Stimulated activated CD8-positive, alpha-beta memory T cell treated with anti-CD3 and anti-CD28 coated beads, Interleukin-2, amount 100 ng/mL, for 48 hours (primary cell): ENCODE measurements at places on chromosomes 12 and 14.

- no peak for DNase-seq
These were observed 271.4 kb downstream of the BTG1 start for GRCh38 chr12:91874086-91874865.

GRCh38 chr14:74638066-74638465 lies 26.0 kb upstream of the LTBP2 start:
- no peak for DNase-seq

- no peak for DNase-seq
These were observed 59.0 kb downstream of the PAX9 start for GRCh38 chr14:36720657-36721056.

DNA sequence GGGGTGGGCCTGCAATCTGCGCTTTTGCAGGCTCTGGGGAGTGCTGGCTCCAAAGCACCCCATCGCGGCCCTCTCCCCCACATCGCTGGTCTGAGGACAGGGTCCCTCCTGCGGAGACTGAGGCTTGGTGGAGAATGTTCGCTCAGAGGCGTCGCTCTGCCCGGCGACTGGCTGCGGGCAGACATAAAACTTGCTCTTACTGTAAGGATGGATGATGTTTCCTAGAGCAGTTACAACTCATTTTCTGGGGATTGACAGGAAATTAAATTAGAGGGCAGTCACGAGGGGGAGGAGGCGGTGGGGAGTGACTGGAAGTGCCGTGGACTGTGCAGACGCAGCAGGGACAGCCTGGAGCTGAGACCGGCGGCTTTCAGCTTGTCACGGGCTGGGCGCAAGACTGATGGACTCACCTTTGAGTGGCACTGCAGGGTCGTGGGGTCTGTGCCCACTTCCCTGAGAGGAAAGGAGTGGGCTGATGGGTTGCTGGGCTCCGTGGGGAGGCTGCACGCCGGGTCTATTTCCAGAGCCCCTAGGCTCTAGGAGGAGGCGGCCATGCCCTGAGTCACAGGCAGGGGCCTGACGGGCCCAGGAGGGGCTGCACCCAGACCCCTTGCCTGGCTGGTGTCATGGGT lies 32.8 kb downstream of the NOC4L start:
- no peak for DNase-seq

DNA sequence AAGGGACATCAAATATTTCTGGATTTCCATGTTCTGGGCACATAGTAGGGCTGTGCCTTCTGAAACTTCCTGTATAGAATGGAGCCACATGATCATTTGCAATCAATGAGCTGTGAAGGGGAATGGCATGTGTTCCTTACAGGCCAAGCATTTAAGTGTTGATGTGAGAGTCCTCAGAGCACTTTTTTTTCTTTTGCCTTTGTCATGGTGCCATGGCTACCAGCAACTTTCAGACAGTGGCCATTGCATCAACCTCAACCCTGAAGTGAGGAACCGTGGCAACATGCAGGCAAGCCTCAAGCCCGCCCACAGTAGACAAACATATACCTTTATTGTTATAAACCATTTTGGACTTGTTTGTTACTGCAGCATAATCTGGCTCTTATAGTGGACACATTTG lies 948.1 kb downstream of the NRXN3 start:
- DNase-seq = no peak

- no peak for DNase-seq
These were observed 40.4 kb upstream of the ETV6 start for GRCh38 chr12:11609045-11609444.

DNA sequence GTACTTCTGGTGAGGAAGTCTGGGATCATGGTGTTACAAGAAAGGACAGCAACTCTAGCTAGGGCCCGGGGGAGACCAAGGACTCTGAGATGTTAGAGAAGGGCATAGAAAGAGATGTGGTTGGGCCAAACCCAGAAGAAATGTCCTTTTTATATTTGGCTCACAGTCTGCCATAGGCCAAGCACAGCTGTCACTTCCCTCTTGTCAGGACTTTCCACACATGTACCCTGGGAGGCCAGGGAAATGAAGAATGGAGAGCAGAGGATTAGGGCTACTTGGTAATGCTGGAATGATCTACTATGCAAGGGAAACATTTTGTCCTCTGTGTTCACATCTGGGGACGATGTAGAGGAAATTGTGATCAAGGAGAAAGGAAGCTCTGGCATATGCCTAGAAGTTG lies 9.2 kb downstream of the MYO1A start:
- no peak for DNase-seq

GRCh38 chr14:91373591-91374254 lies 43.9 kb downstream of the CCDC88C start:
- DNase-seq = no peak

GRCh38 chr14:26597589-26598080 lies at the start of gene NOVA1:
TSS of gene NOVA1 (minus strand) at chr14:26598033. CDS start at chr14:26597436, 597 bp downstream.
- DNase-seq = no peak

DNA sequence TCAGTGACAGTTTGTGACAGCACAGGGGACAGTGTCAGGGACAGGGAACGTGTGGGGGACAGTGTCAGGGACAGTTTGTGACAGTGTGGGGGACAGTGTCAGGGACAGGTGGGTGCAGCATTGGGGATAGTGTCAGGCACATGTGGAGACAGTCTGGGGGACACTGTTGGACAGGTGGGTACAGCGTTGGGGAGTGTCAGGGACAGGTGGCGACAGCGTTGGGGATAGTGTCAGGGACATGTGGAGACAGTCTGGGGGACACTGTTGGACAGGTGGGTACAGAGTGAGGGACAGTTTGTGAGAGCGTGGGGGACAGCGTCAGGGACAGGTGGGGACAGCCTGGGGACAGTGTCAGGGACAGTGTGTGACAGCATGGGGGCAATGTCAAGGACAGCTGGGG lies 140.0 kb downstream of the TMEM121 start:
- DNase-seq = no peak

GRCh38 chr14:64625386-64626232 lies 75.8 kb downstream of the PPP1R36 start:
- DNase-seq = no peak

DNA sequence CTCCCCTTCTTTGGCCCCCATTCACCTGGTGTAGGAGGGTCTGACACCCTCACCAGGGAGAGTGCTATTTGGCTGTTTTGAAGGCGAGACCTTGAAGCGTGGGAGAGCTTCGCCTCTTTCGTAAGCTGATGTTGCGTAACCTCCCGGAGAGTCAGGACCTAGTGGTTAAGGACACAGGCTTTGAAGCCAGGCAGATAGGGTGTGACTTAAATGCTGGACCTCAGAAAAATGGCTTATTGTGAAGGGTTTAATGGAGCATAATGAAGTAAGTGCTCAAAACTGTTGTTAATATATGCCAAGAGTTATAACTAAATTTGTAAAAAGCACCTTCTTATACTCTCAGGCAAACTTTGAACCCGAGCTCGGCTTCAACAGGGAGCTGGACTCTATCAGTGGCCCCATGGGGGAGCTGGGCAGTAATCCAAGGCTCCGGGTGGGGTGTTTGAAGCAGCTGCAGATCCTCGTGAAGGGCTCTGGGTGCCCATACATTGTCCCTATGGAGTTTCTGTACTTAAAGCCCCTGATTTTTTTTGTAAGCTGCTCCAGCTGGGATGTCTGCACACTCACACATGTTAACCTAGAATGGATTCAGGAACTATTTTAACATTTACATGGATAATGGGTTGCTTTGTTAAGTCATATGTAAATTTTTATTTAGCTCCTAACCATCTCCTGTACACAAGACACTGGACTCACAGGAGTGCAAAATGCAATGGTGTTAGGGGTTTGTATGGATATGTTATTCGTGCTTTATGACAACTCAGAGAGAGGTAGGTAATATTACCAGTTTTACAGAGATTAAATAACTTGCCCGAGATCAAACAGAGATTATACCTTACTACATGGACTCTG lies 26.0 kb downstream of the PPFIBP1 start:
- DNase-seq = no peak

DNA sequence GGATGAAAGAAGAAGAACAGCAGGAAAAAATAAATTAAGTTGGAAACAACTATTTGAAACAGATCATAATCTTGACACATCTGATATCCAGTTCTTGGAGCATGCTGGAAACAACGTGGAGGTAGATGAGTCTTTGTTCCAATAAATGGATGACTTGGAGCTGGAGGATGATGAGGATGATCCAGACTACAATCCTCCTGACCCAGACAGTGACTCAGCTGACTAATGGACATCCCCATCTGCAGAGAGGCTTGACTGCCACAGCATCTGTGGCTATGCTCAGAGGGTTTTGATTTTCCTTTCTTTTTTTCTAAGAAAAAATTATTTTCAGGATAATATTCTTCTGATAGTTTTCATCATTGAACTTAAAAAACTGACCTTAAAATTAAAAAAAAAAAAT lies 6.2 kb upstream of the ZDHHC17 start:
- DNase-seq = no peak

GRCh38 chr12:72295744-72296143 lies 23.6 kb downstream of the TRHDE start:
- DNase-seq = no peak

GRCh38 chr14:55160989-55161388 lies 30.4 kb downstream of the DLGAP5 start:
- no peak for DNase-seq

DNA sequence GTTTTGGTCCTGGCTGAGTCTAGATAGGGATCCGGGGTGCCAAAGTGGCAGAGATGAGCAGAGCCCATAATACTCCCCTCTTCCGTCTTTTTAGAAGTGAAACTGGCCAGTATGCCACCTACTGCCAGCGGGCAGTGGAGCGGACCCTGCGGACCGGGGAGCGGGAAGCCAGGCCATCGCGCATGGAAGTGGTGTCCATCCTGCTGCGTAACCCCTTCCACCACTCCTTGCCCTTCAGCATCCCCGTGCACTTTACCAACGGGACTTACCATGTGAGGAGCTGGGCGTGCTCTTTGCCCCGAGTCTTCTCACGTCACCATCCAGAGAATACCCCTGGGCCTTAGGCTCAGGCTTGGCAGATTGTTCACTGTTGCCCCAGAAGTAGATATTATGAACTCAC lies 21.0 kb downstream of the PIGH start:
- DNase-seq = no peak

- no peak for DNase-seq
These were observed 97.8 kb downstream of the EPS8 start for GRCh38 chr12:15691388-15691787.

- no peak for DNase-seq
These were observed 44.6 kb upstream of the SYCP3 start for GRCh38 chr12:101783838-101784237.

- DNase-seq = no peak
These were observed 239.2 kb downstream of the MSRB3 start for GRCh38 chr12:65517656-65518210.

GRCh38 chr12:95261109-95261508 lies 43.5 kb downstream of the VEZT start:
- no peak for DNase-seq

DNA sequence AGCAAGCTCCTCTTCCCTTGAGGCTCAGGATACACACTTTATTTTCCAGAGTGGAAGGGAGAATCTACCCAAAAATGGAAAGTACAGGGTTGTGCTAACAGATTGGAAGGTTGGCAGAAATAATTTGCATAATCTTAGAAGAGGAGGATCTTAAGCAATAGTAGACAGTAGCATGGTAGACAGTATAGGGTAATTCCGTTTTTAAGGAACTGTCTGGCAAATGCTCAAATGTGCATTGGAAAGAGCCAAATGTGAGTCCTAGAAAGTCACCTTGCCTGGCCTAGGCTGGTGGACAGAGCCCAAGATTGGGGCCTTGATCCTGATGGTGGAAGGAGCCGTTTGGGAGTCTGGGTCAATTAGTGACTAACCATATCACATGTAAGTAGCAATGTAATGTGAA lies 13.1 kb upstream of the CARMIL3 start:
- no peak for DNase-seq
